Thymus (tissue), 14 donors: ENCODE measurements at places on chromosomes 7 and 10. TPM values are rescaled to one million over a fixed set of nuclear protein-coding genes. Genes with fewer than 3 reads are reported as not detected.
A peak's percentile ranks its signal among the peaks of the same experiment; 100 is the strongest.

GRCh38 chr7:11636274-11636673 lies 195.7 kb downstream of the THSD7A start:
- DNase-seq: no peak

DNA sequence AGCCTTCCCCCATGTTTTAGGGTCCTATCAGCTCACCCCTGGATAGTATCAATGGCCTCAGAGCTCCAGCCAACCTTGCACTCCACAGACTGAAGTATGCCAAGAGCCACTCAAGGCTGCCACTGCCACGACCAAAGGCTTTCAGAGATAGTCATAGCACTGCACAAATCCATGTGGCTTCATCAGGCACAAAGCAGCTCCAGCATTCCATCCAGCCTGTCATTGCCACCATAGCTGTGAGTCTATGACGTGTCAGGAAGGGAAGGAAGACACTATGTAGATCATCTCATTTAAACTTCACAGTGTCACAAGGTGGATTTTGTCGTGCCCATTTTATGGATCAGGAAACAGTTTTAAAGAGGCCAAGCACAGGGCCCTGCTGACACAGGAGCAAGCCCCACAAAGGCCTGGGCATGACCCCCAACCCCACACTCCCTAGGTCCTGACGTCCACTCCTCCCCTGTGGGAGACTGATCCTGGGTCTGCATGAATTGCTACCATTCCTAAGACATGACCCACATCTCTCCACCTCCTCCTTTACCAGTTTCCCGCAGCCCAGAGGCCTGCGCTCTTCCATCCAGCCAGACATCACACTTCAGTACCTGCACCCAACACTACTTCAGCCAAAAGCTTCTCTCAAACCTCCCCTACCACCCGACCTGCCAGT lies 119.4 kb downstream of the DIP2C start:
- DNase-seq: no peak

DNA sequence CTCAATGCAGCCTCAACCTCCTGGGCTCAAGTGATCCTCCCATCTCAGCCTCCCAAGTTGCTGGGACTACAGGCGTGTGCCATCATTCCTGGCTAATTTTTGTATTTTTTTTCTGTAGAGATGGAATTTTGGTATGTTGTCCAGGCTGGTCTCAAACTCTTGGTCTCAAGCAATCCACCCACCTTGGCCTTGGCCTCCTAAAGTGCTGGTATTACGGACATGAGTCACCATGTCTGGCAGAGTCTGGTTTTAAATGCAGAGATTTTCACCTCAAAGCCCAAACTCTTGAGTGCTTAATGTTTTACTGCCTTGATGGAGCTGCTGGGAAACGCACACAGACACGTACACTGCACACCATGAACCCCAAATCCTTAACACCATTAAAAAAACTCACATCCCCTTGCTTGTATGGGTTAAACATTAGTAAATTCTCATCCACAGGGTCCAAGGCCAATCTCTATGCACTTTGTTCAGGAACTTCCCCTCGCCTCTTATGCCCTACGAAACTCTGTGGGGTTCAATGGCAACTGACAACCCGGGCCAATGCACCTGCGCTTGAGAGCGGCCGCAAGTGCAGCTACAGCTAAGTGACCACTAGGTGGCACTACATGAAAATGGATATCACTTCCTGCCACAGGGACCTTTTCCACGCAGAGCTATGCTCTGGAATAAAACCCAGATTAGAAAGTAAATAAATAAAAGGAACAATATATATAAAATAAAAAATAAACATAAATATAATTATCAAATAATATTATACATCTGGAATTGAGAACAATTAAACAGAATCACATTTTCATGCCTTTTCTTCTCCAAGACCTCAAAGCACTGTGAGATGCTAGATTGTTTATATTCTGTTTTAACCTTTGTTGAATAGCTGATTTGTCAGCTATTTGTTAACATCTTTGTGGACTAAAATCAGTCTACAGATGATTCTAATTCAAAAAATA lies 66.9 kb upstream of the AFAP1L2 start:
- DNase-seq: peak; percentile 61

DNA sequence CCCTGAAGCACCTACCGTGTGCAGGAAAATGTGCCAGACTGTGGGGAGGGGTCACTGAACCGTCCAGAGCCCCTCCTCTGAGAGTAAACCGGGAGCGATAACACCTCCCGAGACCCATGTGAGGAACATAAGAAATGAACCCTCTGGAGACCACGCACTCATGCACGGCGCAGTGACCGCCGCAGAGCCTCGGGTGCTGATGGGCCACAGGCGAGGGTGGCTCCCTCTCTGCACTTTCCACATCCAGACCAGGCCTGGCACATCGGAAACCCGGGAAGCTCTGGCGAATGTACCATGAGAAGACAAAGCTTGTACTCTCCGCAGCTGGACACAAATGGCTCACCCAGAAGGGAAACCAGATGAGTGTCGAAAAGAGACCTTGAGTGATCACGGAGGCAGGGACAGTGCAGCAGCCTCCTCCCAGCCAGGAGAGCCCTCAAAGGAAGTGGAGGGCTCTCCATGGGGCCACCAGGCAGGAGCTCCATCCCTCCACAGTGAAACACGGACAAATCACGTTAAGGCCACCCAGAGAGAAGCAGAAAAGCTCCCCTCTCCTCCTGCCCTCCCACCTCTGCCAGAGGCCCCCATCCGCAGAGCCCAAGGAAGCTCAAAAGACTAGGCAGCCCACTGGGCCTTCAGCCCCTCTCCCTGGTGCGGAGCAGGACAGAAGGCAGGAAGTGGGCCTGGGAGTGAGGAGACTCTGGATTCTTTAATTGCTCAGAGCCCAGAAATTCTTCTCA lies 178.1 kb upstream of the PPP2R2D start:
- no peak for DNase-seq

GRCh38 chr10:81021428-81022129 lies 483.9 kb downstream of the SH2D4B start:
- DNase-seq: no peak

- DNase-seq: no peak
Measured at GRCh38 chr10:126092366-126093215, 196.2 kb downstream of the FANK1 start.

GRCh38 chr10:3119796-3120459 lies 52.6 kb downstream of the PFKP start:
- no peak for DNase-seq

DNA sequence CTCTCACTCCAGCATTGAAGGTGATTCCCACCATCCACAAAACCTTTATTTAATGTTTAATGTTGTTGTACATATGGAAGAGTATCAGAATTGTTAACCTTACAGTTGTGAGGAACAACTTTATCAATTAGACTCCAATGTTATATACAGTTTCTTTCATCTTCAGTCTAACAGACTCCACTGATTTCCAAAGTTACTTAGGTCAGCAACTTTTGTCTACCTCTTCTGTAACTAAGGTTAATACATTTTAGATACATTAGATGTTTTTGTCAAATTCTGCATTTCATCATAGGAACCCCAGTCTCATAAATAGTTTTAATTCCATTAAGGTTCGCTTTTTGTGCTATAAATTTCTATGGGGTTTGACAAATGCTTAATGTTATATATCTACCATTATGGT lies 223.9 kb upstream of the POM121L12 start:
- no peak for DNase-seq

DNA sequence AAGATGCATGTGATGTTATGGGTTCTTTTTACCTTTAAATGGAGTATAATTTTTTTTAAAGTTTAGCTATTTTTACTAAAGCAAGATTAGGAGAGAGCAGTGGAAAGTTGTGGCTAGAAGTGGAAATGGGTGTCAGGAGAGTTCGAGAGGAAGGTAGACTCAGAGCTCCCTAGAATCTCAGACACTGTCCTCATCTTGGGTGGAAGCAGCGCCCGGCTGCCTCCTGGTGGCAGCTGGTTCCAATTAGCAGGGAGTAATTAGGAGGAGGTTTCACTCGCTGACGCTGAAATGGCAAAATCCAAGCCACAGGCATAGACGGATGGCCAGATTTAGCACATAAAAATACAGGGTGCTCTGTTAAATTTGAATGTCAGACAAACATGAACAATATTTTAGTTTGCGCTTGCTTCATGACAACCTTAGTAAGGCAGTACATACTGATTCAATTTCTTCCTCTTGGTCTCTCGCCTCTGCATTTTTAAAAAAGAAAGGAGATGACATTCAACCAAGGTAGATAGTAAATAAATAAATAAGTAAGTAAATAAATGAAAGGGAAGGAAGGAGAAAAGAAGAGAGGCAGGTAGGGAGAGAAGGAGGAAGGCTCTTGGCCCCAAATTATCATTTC lies 58.5 kb downstream of the LGI1 start:
- DNase-seq: no peak

GRCh38 chr10:1180836-1181235 lies 124.7 kb downstream of the WDR37 start:
- DNase-seq: no peak

DNA sequence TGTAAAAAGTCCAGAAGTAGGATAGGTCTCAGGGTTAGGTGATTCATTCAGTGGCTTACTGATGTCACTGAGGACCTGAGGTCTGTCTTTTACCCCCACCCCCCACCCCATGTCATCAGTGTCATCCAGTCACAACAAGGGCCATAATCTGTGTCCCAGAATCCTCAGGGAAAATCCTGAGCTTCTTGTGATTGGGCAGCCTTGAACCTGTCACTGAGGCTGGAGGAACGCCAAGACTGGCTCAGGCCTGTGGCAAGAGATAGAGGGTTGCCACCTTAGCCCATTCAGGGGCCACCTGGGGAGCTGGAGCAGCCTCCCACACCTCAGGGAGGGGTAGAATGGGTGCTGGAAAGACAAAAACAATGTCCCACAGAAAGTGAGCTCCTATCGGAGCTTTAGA lies 29.7 kb downstream of the NUB1 start:
- DNase-seq: no peak

Gene RBP3
- 0.05 TPM for total RNA-seq

Gene LLCFC1
- total RNA-seq: not detected

Gene AOC1
- 1.3 TPM for total RNA-seq

Gene SPRN
- 0.05 TPM for total RNA-seq

Gene LBX1
- not detected for total RNA-seq

Gene CRTAC1
- total RNA-seq: 0.05 TPM
